ENCODE measurements at places on chromosomes 1 and 21.

DNA sequence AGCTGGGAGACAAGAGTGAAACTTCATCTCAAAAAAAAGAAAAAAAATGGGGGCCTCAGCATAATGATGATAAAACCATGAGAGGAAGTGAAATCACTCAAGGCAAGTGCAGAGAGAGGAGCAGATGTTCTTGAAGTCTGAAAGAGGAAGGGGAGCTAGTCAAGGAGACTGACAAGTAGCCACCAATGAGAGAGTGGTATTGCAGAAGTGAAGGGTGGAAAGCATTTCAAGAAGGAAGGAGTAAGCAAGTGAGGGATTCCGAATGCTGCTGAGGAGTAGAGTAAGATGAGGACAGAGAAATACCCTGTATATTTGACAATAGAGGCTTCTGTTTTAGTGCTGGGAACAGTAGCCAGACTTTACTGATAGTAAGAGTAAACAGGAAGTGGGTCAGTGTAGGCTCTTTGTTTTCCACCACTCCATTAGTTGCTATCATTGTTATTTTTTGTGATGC, 2.9 kb downstream of the TATDN3 start:
- no peak for DNase-seq

DNA sequence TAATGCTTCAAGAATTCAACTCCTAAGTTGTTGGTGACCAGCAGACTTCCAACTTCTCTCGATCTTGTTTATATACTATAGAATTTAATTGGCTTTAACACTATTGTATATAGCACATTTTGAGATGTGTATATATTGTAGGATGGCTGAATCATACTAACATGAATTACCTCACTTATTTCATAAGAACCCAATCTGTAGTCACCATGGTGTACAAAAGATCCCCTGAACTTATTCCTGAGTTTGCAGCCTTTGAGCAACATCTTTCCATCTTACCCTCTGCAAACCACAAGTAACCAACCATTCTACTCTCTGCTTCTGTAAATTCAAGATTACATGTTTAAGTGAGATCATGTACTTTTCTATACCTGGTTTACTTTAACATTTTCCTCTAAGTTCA, 12.3 kb downstream of the ZP4 start:
- DNase-seq = no peak

- no peak for DNase-seq
Observed at GRCh38 chr1:24051206-24051945, 60.6 kb downstream of the MYOM3 start.

- DNase-seq = no peak
Observed at GRCh38 chr1:112673592-112674439, 643 bp upstream of the MOV10 start.

DNA sequence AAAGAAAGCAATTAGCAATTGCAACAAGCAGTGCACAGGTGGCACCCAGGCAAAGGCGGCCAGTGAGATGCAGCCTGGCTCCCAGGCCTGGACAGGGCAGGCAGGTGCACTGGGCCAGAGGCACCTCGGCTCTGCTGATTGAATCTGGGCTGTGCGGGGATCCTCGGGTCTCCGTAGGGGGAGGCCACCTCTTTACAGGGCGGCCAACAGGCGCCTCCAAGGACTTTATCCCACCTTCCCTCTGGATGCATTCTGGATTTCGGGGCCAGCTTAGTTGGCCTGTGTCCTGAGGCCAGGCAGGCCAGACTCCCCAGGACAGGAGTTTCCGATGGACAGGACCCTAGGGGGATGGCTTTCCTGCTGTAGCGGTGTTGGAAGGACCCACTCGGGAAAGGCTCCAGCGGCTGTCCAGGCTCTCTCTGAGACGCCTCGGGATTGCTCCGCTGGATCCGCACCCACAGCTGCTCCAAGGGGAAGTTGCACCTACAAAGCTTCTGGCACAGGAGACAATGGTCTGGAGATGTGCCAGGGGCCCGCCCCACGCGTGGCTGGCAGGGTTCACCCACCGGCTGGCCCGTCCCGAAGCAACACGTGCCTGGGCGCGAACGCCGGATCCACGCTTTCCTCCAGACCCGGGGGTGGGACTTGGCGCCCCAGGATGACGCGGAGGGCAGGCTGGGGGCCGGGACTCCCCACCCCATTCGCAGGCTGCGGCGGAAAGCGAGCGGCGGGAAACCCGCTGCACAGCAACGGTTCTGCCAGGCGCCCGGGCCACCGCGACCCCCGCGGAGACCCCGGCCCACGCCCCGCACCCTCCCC, 810 bp downstream of the SLC19A1 start:
- peak; percentile 55 for DNase-seq

DNA sequence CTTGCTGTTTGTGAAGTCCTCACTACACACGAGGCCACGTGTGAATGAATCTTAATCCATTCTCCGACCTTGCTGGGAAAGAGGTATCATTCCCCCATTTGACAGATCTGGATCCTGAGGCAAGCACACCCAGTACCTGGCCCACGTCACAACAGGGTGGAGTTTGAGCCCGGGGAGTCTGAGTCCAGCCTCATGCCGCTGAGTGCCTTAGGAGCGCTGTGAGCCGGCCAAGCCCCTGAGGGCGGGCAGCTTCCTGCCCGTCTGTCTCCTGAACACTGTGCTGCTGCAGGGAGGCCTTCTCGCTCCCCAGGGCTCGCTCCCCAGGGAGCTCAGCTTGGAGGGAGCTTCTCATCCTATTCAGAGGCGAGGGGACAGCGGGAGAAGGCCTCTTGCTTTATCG, 29.7 kb downstream of the SLC45A1 start:
- no peak for DNase-seq

- DNase-seq = no peak
Observed at GRCh38 chr1:7113822-7114221, 328.6 kb downstream of the CAMTA1 start.

DNA sequence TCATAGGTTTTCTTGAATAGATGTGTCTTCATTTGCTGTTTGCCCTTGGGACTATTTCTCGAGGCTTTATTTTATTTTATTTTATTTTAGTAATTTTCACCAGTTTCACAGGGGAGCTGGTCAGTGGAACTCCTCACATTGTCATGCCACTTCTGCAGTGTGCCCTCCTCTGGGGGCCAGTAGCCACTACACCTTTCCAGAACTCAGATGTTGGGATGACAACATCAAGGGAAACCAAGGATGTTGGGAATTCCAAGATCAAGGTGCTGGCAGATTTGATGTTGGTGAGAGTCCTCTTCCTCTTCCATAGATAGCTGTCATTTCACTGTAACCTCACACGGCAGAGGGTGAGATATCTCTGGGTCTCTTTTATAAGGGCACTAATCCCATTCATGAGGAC, 35.5 kb downstream of the SLC26A9 start:
- DNase-seq = no peak

- no peak for DNase-seq
Observed at GRCh38 chr1:156502894-156503697, 2.5 kb upstream of the MEF2D start.

- DNase-seq = no peak
Observed at GRCh38 chr1:209076688-209077087, 506.8 kb upstream of the CAMK1G start.

DNA sequence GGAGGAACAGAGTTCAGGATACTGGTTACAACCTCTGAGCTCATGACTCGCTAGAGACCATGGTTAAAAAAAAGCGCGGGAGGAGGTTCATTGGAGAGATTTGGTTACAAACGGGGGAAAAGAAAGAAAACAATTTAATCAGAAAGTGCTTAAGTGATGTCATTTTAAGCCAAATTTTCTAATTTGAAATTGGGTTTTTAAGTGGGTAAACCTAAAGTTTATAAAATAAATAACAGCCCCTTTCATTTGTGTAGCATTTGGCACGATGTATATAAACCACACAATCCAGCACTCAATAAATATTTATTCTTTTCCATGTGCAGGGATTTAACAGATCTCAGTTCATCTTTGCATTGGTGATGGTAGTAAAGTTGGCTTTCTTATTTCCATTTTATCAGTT, 7.0 kb upstream of the DPT start:
- DNase-seq = no peak

GRCh38 chr21:35096959-35097358, 47.9 kb upstream of the RUNX1 start:
- no peak for DNase-seq

DNA sequence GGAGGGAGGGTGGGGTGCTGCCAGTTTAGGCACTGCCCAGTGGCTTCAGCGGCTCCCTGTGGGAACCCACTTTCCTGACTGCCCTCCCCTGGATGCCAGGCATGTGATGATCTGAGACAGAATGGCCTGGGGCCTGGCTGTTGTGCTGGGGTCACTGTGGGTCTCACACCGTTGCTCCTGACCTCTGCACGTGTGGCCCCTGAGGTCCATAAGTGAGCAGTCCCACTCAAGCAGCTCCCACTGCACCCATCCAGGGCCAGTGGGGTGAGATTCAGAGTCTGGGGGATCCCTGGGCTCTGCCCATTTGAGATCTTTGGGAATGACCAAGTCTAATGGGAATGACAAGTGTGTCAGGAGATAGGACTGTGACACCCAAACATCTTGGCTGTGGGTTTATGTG, 18.0 kb downstream of the PODN start:
- DNase-seq = no peak

- no peak for DNase-seq
Observed at GRCh38 chr1:209597499-209597898, 14.0 kb downstream of the CAMK1G start.

DNA sequence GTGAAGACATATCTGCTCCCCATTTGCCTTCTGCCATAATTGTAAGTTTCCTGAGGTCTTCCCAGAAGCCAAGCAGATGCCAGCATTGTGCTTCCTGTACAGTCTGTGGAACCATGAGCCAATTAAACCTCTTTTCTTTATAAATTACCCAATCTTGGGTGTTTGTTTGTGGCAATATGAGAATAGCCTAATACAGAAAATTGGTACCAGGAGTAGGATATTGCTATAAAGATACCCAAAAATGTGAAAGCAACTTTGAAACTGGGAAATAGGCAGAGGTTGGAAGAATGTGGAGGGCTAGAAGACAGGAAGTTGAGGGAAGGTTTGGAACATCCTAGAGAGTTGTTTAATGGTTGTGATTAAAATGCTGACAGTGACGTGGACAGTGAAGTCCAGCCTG, 90.8 kb downstream of the HHIPL2 start:
- no peak for DNase-seq

DNA sequence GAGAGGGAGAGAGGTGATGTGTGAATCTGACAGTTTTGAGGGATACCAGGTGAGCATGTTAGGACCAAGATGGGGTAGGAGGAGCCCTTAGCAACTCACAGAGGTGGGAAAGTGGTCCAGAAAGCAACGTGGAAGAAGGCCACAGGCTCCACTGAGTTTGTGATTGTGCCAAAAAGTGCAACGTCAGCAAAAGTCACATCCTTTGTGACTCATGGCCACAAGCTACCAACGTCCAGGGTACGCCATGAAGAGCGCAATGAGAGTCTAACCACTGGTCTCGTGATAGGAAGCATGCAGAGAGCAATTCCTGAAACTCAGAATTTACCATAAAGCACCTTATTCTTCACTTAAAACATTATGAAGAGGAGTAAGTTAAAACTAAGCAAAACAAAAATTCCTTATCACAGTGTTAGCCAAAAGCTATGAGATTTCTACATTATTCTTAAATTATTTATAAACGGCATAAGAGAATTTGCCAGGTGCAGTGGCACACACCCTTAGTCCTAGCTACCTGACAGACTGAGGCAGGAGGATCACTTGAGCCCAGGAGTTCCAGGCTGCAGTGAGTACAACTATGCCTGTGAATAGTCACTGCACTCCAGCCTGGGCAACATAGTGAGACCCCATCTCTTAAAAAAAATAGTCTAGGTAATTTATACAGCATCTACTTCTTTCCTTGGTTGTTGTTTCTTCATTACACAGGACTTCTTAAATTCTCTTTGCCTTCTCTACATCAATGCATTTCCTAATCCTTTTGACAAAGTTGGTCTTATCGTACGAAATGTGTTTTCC, 55.2 kb downstream of the COLGALT2 start:
- DNase-seq = no peak

GRCh38 chr1:232768793-232769192, 36.4 kb upstream of the MAP10 start:
- no peak for DNase-seq

DNA sequence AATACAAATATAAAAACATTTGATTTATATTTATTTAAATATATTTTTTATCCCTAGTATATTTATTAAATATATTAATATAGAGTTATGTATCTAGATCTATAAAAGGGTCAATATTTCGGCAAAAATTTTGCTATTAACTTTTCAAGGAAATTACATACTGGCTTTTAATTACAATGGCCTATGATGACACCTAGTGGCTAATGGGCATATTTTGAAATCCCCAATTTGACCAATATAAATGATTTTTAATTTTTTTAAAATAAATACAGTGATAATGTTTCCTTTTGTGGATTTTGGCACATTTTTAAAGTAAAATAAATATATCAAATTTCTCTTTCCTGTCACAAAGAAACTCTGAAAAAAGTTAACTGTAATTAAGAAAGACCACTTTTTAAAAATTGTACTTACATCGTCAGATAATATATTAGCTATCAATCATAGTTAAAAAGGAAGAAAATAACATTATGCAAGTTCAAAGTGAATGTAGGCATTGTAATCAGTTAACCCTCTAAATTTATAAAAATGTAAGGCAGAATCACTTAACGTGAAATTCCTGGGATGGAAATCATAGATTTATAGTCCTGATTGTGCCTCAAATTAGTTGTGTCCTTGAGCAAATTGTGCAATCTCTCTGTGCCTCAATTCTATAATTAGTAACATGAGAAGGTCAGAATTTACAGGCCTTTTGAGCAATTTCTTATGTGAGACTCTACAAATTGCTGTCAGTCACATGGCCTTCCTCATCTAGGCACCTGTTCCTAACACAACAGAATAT, 25.6 kb upstream of the RGS13 start:
- no peak for DNase-seq

- no peak for DNase-seq
Observed at GRCh38 chr1:204670152-204670927, 15.2 kb downstream of the LRRN2 start.

- no peak for DNase-seq
Observed at GRCh38 chr1:211328866-211329475, 2.3 kb downstream of the TRAF5 start.

GRCh38 chr1:88935522-88936222, 44.3 kb upstream of the GTF2B start:
- no peak for DNase-seq

GRCh38 chr1:74681449-74681848, 7.9 kb upstream of the ERICH3 start:
- no peak for DNase-seq

GRCh38 chr1:9289090-9289534, 3.6 kb upstream of the SPSB1 start:
- peak; percentile 76 for DNase-seq

DNA sequence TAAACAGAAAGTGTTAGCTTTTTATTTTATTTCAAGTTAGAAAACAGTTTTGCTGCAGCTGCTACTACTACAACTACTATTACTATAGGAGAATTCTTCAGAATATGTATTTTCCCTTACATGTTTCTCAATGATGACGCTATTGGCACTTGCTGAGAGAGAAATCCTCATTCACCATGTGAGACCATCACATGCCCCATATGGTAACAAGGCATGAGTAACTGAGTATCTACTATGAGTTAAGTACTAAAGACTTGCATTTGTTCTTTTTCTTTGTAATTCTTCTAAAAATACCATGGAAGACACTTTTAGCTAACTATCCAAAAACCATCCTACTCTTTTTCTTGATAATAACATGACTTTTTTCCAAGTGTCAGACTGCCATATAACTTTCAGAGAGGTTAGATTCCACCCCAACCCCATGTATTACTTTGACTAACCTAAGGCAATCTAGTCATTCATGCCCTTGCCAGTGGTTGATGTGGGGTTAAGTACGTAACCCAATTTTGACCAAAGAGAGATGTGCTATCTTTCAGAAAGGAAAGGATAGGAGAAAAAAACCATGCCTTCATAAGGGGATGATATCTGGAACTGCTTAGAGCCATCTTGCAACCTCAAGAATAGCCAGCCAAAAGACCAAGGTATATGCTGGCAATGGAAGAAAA, 42.9 kb downstream of the COP1 start:
- DNase-seq = no peak

GRCh38 chr1:199129247-199129646, 490.4 kb downstream of the PTPRC start:
- no peak for DNase-seq

Data from activated CD8-positive, alpha-beta memory T cell treated with anti-CD3 and anti-CD28 coated beads for 4 hours (primary cell).